ENCODE measurements at places on chromosomes 12 and 14.

- peak; percentile 81 for DNase-seq
These were observed 136.1 kb downstream of the FGD4 start for GRCh38 chr12:32535288-32535999.

DNA sequence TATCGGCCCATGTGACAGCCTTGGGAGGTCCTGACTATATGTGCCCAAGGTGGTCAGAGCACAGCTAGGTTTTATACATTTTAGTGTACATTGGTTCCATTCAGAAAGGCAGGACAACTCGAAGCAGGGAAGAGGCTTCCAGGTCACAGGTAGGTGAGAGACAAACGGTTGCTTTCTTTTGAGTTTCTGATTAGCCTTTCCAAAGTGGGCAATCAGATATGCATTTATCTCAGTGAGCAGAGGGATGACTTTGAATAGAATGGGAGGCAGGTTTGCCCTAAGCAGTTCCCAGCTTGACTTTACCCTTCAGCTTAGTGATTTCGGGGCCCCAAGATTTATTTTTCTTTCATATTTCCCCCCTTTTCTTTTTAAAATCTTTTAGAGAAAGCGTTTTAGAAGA lies 87.6 kb upstream of the PPP2R5C start:
- no peak for DNase-seq

GRCh38 chr12:5599378-5599777 lies 167.5 kb downstream of the NTF3 start:
- no peak for DNase-seq

- DNase-seq: no peak
These were observed 121.6 kb downstream of the GLT1D1 start for GRCh38 chr12:128974881-128975280.

- peak; percentile 64 for DNase-seq
These were observed 21.9 kb upstream of the IFT81 start for GRCh38 chr12:110102255-110102654.
